Pancreas (tissue), 10 donors: ENCODE measurements at places on chromosomes 2 and 18.

GRCh38 chr18:33123862-33124518 lies 316.5 kb downstream of the CCDC178 start:
- no peaks in the 10 kb centered on the region for H3K36me3 ChIP-seq
- DNase-seq, result no peak
- H3K4me1 ChIP-seq, result no peaks in the 10 kb centered on the region
- no peak overlapping the region for H3K27ac ChIP-seq
- H3K27me3 ChIP-seq, result no peaks in the 10 kb centered on the region

DNA sequence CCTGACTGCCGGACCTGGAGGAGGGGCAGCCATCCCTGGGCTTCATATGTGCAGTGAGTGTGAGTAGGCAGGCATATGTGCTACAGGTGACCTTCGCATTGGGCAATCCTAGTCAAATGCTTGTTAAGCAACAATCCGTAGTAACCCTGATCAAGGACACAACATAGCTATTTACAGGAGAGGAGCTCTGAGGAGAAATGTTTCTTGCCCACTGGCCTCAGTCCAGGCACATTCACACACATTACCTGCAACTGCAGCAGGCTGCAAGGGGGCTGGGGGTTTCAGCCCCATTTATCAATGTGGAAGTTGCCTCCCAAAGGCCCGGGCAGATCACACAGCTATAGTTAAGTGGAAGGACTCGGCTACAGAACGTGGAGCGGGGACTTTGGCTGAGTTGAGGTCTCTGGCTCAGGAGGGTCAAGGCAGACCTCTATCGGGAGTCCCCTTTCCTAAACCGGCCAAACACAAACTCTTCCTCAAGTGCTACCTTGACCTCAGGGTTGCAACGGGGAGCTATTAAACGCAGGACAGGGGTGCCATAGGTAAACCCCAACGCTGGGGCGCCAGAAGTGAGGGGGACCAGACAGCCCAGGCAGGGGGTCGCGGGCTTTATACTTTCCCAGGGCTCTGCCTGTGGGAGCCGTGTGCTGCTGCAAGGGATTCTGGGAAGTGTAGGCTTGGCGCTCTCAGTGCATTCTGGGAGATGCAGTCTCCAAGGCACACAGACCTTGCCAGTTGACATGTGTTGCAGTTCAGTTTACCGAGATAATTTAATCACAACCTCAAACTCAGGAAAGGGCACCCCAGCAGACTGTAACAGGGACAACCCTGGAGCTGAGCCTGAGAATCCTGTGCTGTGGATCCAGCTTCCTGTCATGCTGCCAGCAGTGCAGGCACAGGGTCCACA lies 9.4 kb downstream of the KHK start:
- H3K36me3 ChIP-seq, result no peaks in the 10 kb centered on the region
- DNase-seq, result peak; percentile 83
- peaks cover 10% of the 10 kb centered on the region for H3K4me1 ChIP-seq

GRCh38 chr2:136932700-136933099 lies 167.4 kb downstream of the THSD7B start:
- no peaks in the 10 kb centered on the region for H3K36me3 ChIP-seq
- DNase-seq, result no peak
- no peaks in the 10 kb centered on the region for H3K27me3 ChIP-seq
- H3K4me1 ChIP-seq, result no peaks in the 10 kb centered on the region

- no peak for DNase-seq
- H3K4me3 ChIP-seq, result peak overlapping the region; percentile 90
- H3K27me3 ChIP-seq, result no peaks in the 10 kb centered on the region
- H3K4me1 ChIP-seq, result peaks cover 15% of the 10 kb centered on the region
- peaks cover under 1% of the 10 kb centered on the region for H3K36me3 ChIP-seq
- peak overlapping the region; percentile 99 for H3K27ac ChIP-seq
These were observed 552 bp downstream of the CNPPD1 start for GRCh38 chr2:219175928-219176817.

GRCh38 chr2:21667638-21668037 lies 543.9 kb downstream of the TDRD15 start:
- DNase-seq, result no peak
- no peaks in the 10 kb centered on the region for H3K27me3 ChIP-seq
- no peak overlapping the region for H3K27ac ChIP-seq
- no peaks in the 10 kb centered on the region for H3K4me1 ChIP-seq

DNA sequence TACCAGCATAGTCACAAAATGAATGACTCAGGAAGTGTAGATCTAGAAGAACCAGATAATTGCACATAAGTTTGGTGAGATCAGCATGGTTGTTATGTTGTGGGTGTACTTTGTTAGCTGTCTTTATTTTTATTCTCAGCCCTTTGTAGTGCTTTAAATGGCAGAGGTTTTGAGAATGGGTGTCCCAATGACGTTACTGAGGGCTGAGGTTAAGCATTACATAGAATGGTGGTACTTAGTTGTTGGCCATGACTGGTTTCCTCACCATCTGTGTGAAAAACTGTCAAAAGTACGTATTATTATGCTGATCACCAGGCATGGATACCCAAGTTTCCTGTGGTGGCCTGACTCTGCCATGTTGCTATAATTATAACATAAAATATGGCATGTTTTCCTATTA lies 165.8 kb downstream of the UBE2E3 start:
- no peaks in the 10 kb centered on the region for H3K4me1 ChIP-seq
- DNase-seq, result no peak
- H3K27me3 ChIP-seq, result no peaks in the 10 kb centered on the region

GRCh38 chr18:74541703-74542555 lies 7.6 kb downstream of the CNDP1 start:
- H3K36me3 ChIP-seq, result no peaks in the 10 kb centered on the region
- DNase-seq, result no peak
- H3K4me3 ChIP-seq, result no peak overlapping the region

DNA sequence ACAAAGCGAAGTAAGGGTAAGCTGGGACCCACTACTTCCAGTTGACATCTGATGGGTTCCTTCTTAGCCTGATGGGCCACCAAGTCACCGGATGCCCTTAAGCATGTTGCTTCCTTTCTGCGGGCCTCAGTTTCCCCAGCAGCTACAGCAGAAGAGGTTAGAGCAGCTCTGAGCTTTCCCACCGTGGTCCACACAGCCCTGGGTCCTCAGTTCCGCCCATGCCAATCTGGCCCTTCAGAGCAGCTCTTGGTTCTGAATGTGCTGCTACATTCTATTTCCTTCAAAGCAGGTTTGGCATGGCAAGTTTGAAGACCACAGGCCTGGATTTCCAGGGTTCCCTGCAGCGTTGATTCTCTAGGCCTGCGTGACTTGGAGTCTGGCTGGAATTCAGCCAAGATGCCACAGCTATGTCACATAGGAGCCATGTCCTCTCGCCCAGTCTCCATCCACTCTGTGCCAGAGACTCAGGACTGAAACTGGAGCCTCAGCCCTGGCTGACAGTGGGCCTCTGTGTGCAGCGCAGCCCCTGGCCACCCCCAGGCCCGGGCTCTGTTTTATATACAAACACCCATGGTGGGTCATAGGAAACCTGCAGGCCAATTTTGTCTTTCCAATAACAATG lies 79.6 kb downstream of the TFCP2L1 start:
- no peak overlapping the region for H3K4me3 ChIP-seq
- H3K4me1 ChIP-seq, result no peaks in the 10 kb centered on the region
- DNase-seq, result no peak
- no peak overlapping the region for H3K27ac ChIP-seq

GRCh38 chr2:26986576-26986975 lies 16.1 kb downstream of the MAPRE3 start:
- peaks cover 6% of the 10 kb centered on the region for H3K4me1 ChIP-seq
- H3K27ac ChIP-seq, result no peak overlapping the region
- H3K27me3 ChIP-seq, result no peaks in the 10 kb centered on the region
- H3K4me3 ChIP-seq, result no peak overlapping the region

DNA sequence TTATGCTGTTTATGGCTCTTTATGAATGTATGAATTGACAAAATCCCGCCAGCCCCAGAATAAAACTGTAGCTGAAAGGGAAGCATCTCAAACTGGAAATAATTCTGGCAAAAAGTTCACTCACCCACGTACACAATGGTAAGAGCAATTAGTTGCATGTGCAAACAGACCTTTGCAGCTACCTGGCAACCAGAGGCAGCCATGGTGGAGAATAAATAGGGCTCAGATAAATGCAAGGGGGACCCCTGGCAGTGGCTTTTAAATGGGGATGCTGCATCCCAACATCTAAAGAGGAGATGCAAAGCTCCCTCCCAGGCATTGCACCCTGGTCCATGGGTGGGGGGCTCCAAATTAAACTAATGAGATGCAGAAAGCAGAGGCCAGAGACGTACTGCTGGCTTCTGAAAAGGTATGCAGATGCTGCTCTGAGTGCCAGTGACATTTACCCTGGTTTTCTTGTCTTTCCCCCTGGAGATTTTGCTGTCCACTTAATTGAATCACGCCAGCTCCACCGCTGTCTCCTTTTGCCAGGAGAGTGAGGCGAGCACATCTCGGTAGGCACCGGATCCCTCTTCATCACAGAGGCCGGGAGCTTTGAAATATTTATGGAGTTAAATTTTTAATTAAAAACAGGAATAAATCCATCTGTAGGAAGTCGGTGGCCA lies 126.6 kb upstream of the NRP2 start:
- H3K36me3 ChIP-seq, result no peaks in the 10 kb centered on the region
- no peak for DNase-seq
- no peak overlapping the region for H3K27ac ChIP-seq
- H3K27me3 ChIP-seq, result no peaks in the 10 kb centered on the region
- no peaks in the 10 kb centered on the region for H3K4me1 ChIP-seq
- no peak overlapping the region for H3K4me3 ChIP-seq

GRCh38 chr18:74420481-74420880 lies 36.6 kb downstream of the DIPK1C start:
- H3K4me1 ChIP-seq, result no peaks in the 10 kb centered on the region
- DNase-seq, result no peak
- no peak overlapping the region for H3K4me3 ChIP-seq
- no peak overlapping the region for H3K27ac ChIP-seq
- no peaks in the 10 kb centered on the region for H3K27me3 ChIP-seq
- no peaks in the 10 kb centered on the region for H3K36me3 ChIP-seq

DNA sequence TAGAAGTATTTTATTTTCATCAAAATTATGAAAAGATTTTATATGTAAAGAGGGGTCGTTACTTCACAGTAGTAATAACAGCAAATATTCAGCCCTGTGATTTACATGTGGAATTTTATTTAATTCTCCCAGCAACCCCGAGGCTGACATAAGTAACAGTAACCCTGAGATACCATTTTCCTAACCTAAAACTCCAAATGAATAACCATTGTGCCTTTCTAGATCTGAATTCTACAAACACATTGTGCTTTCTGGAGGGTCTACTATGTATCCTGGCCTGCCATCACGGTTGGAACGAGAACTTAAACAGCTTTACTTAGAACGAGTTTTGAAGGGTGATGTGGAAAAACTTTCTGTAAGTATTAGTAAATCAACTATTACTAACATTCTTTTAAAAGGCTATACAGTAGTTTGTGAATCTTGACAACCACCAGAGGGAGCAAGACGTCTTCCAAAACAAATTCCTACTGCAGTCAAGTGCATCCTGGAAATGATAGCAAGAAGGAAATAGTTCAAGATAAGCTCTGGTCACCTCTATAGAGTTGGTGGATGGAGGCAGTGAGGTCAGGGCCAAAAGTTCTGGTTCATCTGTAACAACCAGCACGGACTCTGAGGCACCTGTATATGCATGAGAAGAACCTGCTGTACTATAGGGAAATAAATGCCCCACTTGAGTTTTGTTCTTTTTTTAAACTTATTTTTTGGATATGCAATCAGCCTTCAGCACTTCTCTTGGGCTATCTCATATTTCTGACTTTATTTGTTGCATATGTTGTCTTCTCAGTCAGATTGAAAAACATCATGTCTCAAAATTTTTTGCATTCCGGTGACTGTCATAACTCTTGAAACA lies 37.4 kb downstream of the ACTR2 start:
- H3K4me1 ChIP-seq, result no peaks in the 10 kb centered on the region
- H3K27me3 ChIP-seq, result no peaks in the 10 kb centered on the region
- no peaks in the 10 kb centered on the region for H3K36me3 ChIP-seq

GRCh38 chr2:215293879-215294278 lies 18.0 kb upstream of the ATIC start:
- H3K27ac ChIP-seq, result no peak overlapping the region
- H3K27me3 ChIP-seq, result no peaks in the 10 kb centered on the region
- no peaks in the 10 kb centered on the region for H3K36me3 ChIP-seq
- no peaks in the 10 kb centered on the region for H3K4me1 ChIP-seq
- no peak for DNase-seq

DNA sequence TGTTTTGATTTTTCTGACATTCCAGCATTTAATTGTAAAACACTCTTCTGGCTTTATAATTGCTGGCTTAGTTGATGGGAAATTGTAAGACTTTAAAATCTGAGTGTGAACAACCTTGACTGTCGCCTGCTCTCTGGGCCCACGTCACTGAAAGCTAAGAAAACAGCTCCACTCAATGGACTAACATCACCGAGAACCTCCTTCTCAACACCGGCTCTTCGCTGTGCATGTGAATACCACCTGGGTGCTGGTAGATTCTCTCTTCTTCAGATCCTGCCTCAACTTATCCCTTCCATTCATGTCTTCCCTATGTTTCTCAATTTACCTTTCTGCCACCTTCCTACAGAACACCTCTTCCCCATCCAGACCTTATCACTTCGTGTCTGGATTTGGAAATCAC lies 523.1 kb upstream of the ID2 start:
- no peaks in the 10 kb centered on the region for H3K36me3 ChIP-seq
- no peak overlapping the region for H3K27ac ChIP-seq
- H3K4me3 ChIP-seq, result no peak overlapping the region

- no peaks in the 10 kb centered on the region for H3K36me3 ChIP-seq
- DNase-seq, result no peak
- H3K4me1 ChIP-seq, result no peaks in the 10 kb centered on the region
- H3K27ac ChIP-seq, result no peak overlapping the region
These were observed 92.3 kb downstream of the MYT1L start for GRCh38 chr2:2238726-2239269.

DNA sequence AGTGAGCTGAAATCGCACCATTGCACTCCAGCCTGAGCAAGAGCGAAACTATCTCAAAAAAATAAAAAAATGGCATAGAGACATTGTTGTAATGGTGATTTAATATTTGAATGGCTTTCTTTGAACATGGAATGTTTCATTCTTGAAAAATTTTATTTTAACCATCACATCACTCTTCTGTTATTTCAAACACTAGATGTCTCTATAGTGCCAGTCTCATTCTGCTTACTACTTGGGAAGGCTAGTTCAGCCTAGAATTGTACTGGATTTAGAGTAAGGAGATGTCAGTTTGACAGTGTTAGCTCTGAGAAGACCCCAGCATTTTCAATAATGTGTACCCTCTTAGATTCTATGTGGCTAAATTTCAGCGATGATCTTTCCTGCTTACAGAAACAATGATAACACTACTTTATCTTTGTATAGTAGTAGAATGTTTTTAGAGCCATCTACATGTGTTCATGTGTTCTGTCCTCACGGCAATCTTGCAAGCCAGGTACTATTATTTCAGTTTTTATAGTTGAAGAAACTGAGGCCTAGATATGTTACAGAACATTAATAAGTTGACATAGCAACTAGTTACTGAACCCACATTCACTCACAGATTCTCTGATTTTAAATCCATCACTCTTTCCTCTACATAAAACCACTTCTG lies 142.9 kb upstream of the ZSWIM2 start:
- H3K27ac ChIP-seq, result no peak overlapping the region
- H3K27me3 ChIP-seq, result no peaks in the 10 kb centered on the region
- H3K4me1 ChIP-seq, result no peaks in the 10 kb centered on the region
- no peak for DNase-seq
